ENCODE measurements at places on chromosomes 6 and 20.

DNA sequence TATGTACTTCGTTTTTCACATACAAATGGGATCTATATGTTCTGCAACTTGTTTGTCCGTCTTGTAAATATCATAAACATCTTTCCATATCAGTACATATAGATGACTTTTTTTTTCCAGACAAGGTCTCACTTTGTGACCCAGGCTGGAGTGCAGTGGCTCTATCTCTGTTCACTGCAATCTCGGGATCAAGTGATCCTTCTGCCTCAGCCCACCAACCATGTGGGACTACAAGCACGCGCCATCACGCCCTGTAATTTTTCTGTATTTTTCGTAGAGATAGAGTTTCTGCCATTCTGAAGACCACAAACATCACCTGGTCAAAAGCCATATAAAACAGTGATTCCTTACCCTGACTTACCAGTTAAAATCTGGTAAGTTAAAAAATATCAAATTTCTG lies 37.7 kb upstream of the SYNCRIP start:
- no peak for DNase-seq

- DNase-seq: no peak
Observed at GRCh38 chr6:18603361-18603760, 216.2 kb downstream of the RNF144B start.

- DNase-seq: no peak
Observed at GRCh38 chr20:42641886-42642285, 547.8 kb downstream of the PTPRT start.

DNA sequence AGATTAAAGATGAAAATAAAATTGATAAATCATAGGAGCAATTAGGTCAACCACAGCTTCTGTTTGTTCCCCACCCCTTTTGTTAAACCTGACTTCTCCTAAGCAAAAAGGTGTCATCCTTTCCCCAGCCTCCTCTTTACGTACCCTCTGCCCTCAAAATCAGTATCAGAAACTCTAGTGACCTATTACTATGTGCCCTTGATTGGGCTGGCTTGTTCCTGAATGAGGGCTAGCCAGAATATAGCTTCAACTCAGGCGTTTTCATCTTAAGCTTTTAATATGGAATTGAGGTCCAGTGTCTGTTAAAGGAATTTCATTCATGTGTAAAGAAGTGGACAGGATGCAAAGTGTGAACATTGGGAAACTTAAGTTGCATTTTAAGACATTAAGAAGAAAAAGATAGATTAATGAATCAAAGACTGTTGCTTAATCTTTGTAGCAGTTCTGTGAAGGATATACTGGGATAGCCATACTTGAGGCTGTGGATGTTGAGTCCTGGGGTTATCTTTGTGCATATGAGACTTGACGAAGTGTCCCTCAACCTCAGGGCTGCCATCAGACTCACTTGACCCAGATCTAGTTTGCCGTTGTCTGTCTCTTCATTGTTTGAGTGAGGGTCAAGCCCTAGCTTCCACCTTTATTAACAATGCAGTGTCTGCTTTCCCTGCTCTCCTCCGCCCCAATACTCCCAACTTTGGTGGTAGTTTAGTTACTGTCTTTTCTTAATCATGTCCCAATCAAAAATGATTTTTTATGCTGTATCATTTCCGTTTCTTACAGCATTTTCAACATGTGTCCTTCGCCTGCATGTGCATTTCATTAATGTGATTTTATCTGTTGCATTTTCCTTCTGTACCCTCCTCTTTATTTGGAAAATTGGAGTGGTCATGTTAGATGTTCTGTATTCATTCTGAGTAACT lies 1.9 kb downstream of the TBPL1 start:
- DNase-seq: no peak

DNA sequence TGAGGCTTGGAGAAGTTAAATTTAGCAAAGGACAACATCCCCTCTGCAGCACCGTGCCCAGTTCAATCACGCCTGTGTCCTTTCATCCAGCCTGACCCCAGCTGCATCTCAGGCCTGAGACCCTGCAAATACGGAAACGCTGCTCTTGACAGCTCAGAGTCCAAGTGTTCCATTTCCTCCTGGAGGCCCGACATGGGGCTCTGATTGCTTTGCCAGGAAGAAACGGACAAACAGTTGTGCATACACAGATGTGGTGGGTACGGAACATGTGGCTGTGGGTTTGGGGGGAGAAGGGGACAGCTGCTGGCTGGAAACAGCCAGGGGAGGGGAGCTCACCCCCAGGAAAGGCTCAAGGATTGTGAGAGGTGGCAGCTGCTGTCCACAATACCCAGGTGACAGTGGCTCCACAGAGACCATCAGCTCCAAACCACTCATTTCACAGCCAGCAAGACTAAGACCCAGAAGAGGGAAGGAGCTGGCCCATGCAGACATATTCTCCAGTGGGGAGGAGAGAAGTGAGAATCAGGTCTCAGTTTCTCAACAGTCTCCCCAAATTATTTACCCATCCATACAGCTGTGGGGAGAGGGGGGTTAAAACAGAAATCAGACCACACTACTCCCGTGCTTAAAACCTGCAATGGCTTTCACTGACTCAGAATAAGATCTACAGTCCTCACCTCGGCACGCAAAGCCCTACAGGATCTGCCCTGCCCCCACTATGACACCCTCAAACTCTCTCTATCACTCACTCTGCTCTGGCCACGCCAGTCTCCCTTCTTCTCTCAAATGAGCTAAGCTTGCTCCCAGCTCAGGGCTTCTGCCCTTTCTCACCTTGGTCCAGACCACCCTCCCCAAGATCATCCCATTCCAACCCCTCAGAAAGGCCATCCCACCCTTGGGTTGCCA lies 89.1 kb downstream of the PREX1 start:
- no peak for DNase-seq

DNA sequence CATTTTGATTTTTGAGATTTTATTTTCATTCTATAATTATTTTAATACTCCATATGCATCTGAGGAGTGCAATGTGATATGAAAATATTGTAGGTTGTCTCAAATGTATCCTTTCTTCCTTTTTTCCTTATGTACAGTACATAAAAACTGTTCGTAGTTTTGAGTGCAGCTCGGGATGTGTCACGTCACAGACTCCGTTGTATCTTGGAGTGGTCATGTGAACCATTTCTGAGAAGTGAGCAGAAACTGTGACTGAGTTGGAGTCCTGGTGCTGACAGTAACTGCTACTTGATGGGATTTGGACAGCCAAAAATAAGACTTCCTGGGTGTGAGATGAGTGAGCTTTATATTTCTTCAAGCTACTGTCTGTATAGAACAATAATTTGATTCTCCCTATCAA lies 761.4 kb upstream of the MAN1A1 start:
- DNase-seq: no peak

- DNase-seq: no peak
Observed at GRCh38 chr6:48626421-48626820, 515.4 kb upstream of the PTCHD4 start.

Measured in Jurkat, Clone E6-1 (cell line).